ENCODE measurements at places on chromosomes 11 and 22.

DNA sequence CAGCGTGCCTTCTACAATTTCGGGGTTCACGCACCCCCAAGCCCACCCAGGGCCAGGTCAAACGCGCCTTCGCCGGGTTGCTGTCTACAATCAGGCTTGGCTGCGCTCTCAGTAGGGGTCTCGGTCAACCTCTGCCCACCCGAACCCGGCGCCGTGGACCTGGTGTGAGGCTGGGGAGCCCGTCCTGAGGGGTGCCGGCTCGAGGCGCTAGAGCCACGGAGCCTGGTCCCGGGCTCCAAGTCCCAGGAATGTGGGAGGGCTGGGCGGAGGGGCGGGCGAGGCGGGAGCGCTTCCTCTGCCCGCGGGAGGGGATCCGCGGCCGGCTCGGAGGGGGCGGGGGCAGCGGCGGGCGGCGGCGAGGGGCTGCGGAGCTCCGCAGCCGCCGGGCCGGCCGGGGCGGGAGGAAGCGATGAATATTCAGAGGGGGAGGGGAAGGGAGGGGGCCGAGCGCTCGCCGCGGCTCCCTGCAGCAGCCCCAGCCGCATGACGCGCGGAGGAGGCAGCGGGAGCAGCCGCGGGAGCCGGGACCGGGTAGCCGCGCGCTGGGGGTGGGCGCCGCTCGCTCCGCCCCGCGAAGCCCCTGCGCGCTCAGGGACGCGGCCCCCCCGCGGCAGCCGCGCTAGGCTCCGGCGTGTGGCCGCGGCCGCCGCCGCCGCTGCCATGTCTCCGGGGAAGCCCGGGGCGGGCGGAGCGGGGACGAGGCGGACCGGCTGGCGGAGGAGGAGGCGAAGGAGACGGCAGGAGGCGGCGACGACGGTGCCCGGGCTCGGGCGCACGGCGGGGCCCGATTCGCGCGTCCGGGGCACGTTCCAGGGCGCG lies at the start of gene PTPRJ:
TSS of gene PTPRJ (plus strand) at position 472 of the 819 bp plus-strand sequence. CDS start 354 bp downstream, outside the sequence.
- DNase-seq = peak; percentile 54

- DNase-seq = no peak
Observed at GRCh38 chr11:45262900-45263299, 23.2 kb downstream of the SYT13 start.

DNA sequence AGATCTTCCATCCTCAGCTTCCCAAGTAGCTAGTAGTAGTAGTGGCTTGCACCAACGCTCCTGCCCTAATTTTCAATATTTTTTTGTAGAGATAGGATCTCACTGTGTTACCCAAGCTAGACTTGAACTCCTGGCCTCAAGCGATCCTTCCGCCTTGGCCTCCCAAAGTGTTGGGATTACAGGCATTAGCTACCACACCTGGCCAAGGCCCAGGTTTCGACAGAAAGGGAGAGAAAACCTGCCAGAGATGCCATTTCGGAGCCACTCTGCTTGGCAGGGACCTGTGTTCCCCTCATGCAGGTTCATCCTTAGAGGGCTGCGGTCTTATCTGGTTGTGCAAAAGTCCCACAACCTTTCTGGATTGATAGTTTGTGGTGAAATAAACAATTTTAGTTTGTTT lies 41.4 kb downstream of the FAM83F start:
- no peak for DNase-seq

DNA sequence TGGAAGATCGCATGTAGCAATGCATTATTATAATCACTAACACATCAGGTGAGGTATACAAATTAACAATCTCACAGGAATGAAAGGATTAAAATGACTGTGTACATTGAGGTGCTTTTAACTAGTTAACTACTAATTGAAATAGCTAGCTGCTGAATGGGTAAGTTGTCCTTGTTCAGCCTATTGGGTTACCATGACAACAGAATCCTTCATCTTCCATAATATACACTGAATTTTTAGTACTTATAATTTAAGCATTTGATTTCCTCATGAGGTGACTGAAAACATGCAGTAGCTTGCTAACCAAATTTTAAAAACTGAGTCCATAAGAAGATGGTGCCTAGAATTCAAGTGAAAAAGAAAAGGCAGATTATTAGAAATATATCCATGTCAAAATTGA lies 347.9 kb downstream of the FAT3 start:
- DNase-seq = no peak

DNA sequence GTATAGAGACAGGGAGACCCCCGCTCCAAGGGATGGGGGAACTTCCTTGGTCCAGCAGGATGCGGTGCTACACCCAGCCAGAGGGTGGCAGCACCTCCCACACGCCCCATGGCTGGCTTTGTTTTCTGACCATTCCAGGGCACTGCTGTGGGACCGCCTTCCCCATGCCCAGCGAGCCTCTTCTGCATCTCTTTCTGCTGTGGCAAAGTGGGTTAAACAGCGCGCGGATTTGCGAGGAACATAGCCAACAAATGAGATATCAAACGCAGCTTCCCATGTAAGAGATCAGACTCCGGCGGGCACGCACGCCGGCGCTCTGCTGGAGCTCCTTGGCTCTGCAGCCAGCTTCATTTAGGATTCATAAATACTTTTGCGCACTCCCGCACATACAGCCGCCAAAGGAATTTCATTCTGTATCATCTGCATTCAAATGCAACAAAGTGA lies 485.8 kb upstream of the CADM1 start:
- DNase-seq = no peak

- DNase-seq = no peak
Observed at GRCh38 chr11:77044356-77044755, 10.2 kb downstream of the B3GNT6 start.

DNA sequence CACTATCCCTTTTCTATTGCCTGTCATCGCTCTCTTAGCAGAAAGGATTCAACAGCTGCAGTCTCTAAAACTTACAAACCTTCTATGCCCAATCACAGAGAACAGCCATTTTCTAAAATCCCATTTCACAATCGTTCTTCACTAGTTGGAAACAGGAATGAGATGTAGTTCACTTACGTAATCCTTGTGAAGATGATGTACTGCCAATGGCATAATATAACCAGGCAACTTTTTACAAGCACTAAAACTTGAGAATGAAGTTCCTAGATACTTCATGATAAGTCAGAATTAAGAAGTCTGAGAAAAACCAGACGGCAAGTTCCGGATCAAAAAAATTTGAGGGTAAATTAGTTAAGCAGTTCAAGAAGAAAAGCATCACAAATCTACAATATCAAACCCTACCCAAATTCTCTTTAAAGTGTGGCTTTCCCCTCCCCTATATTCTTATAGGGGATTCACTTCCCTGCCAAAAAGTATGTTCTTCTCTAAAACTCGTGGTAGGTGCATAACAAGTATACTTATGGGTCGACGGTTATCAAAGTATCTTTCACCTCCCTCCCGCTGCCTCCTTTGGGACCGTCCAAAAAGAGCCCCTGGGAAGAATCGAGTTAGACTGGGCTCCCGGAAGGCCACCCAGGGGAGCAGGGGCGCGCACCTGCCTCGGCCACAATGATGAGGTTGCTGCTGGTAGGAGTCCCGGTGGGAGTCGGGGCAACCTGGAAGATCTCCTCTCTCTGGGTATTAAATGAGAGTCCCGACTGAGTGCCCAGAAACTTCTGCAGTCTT lies 666 bp downstream of the MSANTD4 start:
- DNase-seq = no peak

DNA sequence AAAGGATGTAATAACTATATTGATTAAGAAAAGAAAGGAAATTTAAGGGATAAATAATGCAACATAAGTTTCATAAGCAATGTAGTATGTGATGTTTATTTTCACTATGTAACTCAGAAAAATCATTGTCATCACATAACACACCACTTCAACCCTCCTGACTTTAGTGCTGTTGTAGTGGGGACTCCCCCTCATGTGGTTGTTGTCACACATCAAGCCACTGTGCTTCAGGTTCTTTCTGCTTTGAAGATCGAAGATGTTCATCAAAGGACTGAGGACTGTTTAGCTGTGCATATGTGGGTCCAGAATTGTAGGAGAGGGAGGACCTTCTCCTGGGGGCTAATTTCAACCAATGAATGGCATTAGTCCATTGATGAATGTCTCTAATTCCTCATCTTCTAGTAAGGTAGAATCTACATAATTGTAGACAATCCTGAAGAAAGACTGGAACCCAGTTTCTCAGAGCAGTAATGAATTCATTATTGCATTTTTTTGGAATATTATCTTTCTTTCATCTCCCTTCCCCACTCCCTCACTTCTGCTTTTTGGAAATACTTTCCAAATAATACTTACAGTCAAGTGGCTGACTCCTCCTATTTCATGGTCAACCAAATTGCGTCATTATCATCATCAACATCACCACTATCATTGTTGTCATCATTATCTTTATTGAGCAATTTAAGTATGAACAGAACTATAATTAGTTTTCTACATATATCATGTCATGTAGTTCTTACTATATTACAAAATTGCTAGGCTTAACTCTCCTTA lies 9.8 kb upstream of the CARD16 start:
- no peak for DNase-seq

GRCh38 chr22:29030618-29031226 lies 30.9 kb downstream of the C22orf31 start:
- DNase-seq = peak; percentile 43

DNA sequence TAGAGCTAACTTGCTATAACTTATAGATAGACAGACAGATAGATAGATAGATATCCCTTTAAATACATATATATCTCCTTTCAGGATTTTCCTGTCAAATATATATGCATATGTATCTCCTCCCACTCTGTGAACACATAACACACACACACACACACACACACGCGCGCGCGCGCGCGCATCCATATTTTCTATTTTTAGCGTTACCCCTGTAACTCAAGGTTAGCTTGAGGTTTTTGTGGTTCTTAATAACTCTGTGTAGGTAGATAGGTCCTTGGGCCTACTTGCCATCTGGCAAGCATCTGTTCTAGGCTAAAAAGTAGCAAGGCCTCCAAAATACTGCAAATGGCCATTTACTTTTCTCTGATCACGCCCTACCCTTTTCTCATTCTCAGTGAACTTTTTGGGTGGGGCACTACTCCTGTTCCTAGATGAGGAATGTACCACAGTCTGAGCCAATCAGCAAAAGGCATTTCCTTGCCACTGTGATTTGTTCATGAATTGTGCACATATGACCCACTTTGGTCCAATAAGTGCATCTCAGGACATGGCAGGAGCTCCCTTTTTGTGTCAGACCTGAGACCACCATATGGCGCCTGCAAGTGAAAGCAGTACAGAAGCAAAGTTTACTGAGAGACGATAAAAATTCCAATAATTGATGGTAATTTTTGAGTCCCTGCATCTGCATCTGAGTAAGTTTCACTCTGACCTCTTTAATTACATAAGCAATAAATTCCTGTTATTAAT lies 740.5 kb upstream of the API5 start:
- DNase-seq = peak; percentile 57

GRCh38 chr22:28231441-28231840 lies 312.4 kb upstream of the PITPNB start:
- no peak for DNase-seq

DNA sequence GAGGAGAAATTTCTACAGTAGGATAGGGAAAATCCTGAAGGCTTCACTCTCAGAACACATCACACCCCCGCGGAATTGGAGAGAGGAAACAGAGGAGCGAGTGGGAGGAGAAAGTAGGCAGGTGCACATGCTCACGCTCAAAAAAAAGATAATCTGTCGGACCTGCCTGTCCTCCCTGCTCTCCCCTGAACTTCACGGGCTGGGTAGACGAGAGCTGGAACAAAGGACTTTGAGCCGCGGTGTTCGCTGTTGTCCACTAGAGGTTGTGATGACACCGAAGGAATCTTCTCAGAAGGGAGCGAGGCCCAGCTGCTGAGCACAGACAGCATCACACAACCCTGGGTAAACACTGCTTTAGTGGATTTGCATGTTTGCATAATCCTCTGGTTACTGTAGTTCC lies 5.0 kb downstream of the SEZ6L start:
- no peak for DNase-seq

DNA sequence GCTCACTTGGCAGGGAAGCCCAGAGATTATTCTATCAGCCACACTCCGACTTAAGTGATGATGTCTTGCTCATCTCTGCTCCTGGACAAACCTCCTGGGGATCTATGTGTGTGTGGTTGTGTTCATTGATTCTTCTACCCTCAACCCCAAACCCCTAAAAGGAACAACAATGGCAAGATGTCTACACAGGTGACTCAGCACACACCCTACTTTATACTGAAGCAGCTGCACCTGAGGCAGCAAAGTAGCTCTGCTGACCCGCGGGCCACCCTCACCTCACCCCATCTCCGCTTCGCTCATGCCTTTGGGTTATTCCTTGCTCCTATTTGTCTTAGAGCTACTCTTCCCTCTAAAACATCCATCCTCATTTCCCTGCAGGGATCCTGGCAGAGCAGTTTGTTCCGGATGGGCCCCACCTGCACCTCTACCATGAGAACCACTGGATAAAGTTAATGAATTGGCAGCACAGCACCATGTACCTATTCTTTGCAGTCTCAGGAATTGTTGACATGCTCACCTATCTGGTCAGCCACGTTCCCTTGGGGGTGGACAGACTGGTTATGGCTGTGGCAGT lies 38.7 kb downstream of the TMEM45B start:
- DNase-seq = no peak

- no peak for DNase-seq
Observed at GRCh38 chr11:93536101-93536861, 6.9 kb downstream of the SMCO4 start.

DNA sequence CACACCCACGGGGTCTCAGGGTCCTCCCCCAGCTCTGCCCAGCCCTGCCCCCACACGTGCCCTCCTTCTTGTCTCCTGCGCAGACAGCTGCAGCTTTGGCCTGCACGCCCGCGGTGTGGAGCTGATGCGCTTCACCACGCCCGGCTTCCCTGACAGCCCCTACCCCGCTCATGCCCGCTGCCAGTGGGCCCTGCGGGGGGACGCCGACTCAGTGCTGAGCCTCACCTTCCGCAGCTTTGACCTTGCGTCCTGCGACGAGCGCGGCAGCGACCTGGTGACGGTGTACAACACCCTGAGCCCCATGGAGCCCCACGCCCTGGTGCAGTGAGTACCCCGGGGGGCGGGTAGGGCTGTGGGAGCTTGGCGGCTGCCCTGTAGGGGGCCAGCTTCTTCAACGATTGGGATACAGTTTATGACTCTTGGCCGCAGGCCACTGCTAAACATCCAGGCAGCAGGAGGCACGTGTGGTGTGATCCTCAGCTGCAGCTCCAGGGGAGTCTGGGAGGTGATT lies 30.8 kb downstream of the ST14 start:
- no peak for DNase-seq
